ENCODE measurements at places on chromosomes 7 and 10.

- DNase-seq: no peak
Observed at GRCh38 chr7:147779949-147780348, 810.6 kb upstream of the C7orf33 start.

- no peak for DNase-seq
Observed at GRCh38 chr10:60649485-60650377, 128.5 kb upstream of the CDK1 start.

DNA sequence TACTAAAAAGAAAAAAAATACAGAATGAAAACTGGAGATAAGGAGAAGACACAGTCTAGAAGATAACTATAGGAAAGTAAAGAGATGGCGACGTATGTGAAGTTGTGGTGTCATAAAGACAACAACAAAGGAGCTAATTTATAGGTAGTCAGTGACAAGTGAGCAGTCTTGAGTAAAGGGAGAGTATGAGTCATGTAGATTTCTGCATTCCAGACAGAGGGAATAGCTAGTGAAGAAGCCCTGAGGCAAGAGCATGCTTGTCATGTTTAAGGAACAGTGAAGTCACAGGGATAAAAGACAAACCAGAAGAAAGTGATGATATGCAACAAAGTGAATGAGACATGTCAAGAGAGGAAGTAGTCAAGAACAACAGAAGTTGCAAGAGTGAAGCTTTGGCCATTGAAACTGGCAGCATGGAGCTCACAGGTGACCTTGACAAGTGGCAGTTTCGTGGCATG is 2.3 kb upstream of the MIOS start:
- no peak for DNase-seq

GRCh38 chr7:13990319-13990983 is 985 bp upstream of the ETV1 start:
- no peak for DNase-seq

GRCh38 chr7:74042746-74043522 is 15.0 kb downstream of the ELN start:
- DNase-seq: no peak

DNA sequence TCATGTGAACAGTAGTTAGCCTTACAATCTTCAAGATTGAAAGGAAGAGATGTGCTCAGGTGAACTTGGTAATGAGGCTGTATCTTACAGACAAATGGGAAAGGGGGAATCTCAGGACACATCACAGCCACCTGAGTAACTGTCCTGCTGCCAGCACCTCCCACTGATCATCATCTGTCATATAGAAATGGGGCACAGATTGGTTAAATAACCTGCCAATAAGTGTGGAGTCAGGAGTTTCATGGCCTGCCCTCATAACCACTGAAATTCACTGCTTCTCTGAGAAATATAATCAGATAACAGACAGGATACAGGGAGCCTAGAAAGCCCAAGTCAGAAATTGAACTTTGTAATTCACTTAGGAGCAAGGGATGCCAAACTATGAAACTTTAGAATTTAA is 64.9 kb upstream of the TAS2R16 start:
- no peak for DNase-seq

- DNase-seq: no peak
Observed at GRCh38 chr10:59047180-59047579, 129.3 kb upstream of the PHYHIPL start.

- DNase-seq: no peak
Observed at GRCh38 chr10:2836921-2837662, 230.3 kb upstream of the PFKP start.

GRCh38 chr7:50687096-50687495 is 95.6 kb downstream of the GRB10 start:
- no peak for DNase-seq

- DNase-seq: no peak
Observed at GRCh38 chr7:10706875-10707493, 266.7 kb upstream of the PHF14 start.

- DNase-seq: no peak
Observed at GRCh38 chr7:115328018-115328417, 406.1 kb downstream of the MDFIC start.

DNA sequence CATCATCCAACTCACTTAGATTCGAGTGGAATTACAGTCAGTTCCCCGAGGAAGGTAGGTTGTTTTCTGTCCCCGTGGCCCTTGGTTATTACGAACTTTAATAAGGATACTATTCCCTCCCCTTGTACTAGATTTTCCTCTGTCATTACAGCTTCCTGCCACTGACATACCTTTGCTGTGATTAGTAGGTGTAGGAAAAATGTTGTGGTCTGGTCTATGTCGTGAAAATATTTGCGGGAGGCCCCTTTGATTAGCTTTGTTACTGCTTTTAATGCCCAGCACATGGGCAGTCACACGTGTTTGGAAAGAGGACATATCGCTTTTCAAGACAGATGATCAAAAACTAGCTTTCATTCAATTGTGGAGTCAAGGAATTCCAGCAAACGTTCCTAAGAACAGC is 92.2 kb downstream of the GATA3 start:
- no peak for DNase-seq

GRCh38 chr7:144791488-144791887 is 44.4 kb downstream of the TPK1 start:
- no peak for DNase-seq

DNA sequence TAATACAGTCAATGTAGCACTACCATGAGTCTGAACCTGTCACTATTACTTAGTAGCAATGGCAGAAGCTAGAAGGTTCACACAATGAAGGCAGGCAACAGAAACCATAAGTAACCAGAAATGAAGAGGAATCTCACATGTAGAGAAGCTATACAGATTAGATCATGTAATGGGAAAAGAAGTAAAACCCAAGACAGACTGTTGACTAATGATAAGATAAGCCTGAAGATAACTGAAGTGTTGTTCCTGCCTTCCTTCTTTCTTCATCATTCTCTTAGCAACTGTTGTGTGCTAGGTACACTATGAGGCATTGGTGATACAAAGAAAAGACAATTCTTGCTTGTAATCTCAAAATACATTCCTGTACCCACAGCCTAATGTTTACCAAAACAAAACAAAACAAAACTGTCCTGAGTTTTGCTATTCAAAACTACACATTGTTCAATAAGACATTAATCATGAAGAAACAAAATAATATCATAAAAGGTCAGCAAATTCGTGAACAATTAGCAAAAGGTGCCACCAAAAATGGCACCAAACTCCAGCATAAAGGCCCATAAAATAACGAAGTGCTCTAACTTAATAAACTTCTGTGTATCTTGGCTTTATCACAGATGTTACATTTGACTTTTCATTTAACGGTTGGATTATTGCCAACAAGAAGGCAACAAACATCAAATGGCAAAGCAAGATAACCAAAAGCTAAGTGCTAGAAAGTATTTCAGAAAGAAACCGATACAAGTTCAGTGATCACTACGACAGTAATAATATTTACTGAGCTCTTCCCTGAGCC is 27.1 kb downstream of the ZNF800 start:
- DNase-seq: no peak

GRCh38 chr7:22759721-22760120 is 32.7 kb downstream of the IL6 start:
- DNase-seq: no peak

DNA sequence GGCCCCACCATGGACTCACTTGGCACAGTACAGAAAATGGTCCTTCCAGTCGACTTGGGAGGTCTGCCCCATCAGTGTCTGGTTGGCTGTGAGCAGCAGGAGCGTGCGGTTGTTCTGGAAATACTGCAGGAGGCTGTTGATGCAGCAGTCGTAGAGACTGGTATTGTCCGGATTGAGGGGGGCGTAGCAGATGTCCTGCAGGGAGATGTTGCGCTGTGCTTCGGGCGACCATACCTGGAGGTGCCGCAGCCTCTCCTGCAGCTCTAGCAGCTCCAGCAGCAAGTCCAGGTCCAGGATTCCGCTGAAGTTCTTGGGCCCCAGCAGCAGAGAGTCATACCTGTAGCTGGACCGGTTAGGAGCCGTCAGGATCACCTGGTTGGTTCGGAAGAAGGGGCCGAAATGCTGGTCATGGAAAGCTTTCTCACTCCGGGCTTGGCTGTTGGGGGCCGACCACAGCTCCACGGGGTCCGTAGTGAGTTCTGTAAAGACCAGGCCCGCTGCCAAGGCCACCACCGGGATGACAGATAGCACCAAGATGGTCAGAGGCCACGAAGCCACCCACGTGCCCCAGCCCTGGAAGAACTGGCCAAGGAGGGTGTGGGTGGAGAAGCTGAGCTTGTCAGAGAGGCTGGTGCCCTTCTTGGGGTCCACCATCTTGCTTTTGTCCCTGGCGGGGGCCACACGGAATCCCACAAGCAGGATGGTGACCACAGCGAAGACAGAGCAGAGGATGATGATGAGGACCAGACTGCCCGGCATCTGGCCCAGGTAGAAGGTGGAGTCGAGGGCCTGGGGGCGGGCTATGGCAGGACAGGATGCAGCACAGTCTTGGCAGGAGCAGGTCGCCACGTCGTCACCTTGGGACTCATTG is 2.1 kb downstream of the NPC1L1 start:
- no peak for DNase-seq

DNA sequence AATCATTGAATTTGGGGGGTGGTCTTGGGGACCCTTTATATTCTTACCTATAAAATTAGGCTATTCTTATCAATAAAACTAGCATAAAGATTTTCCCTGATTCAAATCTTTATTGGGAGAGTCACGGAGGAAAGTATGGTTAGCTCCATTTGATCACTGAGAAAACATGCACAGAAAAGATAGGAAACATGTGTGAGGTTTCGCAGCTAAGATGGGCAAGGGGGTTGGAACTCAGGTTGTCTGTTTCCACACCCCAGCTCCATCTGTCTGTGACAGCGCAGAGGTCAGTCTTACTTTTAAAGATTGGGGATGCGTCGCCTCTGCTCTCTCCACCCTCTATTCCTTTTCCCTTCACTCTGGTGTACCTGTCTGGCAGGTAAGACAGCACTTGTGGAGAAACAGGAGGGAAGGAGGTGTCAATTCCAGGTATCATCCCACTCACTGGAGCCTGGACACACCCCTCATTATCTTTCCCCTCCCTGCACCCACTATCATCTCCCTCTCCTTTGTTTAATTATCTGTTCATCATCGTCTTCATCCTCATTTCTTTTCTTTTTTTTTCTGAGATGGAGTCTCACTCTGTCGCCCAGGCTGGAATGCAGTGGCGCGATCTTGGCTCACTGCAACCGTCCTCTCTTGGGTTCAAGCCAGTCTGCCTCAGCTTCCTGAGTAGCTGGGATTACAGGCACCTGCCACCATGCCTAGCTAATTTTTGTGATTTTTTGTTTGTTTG is 2.4 kb upstream of the DENND10 start:
- no peak for DNase-seq

- no peak for DNase-seq
Observed at GRCh38 chr10:102633287-102633686, 11.0 kb upstream of the TRIM8 start.

DNA sequence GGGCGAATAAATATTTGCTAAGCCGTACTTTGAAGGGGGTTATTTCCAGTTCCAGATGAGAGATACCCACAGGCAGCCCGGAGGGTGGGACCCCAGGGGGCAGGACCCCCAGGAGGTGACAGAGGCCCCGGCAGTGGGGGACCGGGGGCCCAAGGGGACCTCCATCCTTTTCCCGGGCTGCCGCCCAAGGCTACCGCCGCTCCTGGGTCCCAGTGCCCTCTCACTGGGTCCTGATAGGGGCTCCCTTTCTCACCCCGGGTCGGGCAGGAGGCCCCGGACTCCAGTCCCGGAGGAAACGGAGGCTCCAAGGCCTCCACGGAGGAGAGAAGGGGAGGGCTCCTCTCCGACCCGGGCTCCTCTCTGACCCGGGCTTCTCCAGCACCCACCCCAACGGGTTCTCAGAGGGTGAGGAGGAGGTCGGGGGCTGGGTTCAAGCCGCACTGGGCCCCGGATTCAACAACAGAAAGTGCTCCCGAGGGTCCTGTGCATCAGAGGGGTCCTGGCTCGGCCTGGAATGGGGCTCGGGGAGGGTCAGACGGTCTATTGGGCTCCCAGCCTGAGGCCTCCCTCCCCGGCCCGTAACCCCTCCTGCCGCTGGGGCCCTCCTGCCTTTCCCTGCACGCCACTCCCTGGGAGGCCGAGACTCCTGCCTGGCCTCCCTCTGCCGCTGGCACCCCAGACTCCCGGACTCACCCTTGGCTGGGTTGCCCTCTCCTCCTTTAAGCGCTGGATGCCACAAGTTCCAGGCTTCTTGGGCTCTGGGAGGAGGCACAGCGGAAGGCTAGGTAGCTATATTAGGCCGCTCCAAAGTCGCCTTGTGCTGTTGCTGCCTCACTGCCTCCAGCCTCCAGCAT is 62.5 kb downstream of the ZNF37A start:
- no peak for DNase-seq

GRCh38 chr7:45687721-45688120 is 113.6 kb downstream of the ADCY1 start:
- DNase-seq: no peak

- DNase-seq: no peak
Observed at GRCh38 chr10:75484717-75485116, 53.3 kb downstream of the LRMDA start.

DNA sequence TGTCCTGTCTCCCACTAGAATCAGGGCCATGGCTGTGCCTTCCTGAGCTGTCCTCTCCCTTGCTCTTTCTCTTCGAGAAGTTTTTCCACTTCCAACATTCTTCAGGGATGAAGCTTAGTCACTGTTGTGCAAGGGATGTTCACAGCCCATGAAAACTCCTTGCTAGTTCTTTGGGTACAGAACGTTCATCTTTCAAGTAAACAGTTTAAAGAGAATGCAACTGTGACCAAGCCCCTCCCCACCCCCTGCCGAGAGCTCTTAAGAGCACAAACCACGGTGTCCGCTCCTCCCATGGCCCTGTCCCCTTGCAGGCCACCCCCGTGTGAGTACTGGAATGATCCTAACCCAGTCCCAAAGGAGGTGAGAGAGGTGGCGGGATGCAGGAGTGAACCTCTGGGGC is 161.1 kb upstream of the RHEB start:
- DNase-seq: no peak

DNA sequence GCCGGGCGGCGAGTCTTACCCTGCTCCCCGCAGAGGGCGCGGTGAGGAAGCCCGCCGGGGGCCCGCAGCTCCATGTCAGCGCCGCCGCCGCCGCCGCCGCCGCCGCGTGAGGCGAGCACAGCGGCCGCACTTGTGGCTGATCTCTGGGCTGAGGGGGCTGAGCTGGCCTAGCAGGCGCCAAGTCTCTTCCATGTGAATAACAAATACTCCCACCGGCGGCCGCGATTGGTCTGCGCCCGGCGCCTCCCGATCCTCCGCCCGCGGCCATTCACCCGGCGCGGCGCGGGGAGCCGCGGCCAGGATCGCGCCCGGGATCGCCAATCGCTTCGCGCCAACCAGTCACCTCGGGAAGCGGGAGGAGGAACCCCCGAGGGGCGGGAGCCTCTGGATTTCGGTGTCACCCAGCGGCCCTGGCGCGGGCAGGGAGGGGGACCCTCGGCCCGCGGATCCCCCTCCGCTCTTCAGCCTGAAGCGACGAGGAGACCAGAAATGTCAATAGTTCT is at the start of gene GRM8:
Gene GRM8, minus strand, starts transcription at position 164 of the 503 bp plus-strand sequence.
- no peak for DNase-seq

DNA sequence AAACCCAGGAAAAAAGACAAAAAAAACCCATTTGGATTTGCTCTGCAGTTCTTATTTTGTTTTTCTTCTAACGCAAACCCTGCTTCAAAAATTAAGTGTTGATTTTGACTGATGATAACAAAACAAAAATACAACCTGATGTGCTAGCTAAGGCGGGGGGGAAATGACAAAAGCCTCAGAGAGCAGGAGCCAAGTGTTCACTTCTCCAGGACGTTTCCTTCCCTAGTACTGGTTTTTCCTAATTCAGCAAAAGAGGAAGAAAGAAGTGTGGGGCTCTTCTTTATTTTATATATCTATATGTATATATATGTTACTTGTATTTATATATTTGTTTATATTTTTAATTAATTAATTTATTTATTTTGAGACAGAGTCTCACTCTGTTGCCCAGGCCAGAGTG is 28.0 kb downstream of the SNX10 start:
- DNase-seq: no peak

Measured in breast epithelium (tissue), 4 donors.